Activated gamma-delta T cell treated with anti-CD3 and anti-CD28 coated beads, Interleukin-2, amount 50 U/mL, for 16 hours (primary cell): ENCODE measurements at places on chromosomes 4 and X.

GRCh38 chr4:177921715-177922114, 479.5 kb upstream of the AGA start:
- no peak for DNase-seq

- DNase-seq = no peak
These were observed 29.6 kb downstream of the AREG start for GRCh38 chr4:74474345-74475090.

DNA sequence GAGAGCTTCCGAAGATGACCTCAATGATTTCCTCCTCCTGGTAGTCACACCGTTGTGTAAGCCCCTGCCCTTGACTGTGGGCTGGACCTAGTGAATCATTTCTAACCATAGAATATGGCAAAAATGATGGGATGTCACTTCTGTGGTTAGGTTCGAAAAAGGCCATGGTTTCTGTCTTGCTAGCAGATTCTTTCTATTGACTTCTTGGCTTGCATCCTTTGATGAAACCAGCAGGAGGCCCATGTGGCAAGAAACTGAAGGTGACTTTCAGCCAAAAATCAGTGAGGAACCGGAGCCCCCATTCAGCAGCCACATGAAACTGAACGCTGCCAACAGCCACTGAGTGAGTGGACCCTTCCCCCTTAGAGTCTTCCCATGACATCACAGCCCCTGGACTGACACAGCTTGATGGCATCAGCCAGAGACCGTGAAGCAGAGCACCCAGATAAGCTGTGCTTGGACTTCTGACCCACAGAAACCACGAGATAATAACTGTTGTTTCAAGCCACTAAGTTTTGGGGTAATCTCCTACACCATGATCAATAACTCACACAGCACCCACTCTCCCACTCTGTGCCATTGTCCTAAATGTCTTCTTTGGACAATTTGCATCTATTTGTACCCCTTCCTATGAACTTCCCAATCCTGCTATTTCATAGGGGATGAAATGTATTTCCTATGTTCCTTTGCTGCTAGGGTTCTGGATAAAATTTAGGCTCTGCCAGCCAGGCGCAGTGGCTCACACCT, 148.0 kb upstream of the STX18 start:
- DNase-seq = no peak

DNA sequence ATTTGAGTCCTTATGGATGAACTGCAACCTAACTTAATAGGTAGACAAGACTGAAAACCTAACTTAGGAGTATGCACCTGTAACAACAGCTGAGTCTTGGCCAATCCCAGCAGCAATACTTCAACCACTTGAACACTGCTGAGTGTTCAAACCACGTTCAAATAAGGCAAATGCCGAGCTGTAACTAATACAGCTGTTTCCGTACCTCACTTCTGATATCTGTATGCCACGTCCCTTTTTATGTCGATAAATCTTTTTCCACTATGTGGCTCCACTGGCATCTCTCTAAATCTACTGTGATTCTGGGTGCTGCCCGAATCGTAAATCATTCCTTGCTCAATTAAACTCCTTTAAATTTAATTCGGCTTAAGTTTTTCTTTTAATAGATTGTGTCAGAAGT, 459.7 kb downstream of the INPP4B start:
- DNase-seq = no peak

DNA sequence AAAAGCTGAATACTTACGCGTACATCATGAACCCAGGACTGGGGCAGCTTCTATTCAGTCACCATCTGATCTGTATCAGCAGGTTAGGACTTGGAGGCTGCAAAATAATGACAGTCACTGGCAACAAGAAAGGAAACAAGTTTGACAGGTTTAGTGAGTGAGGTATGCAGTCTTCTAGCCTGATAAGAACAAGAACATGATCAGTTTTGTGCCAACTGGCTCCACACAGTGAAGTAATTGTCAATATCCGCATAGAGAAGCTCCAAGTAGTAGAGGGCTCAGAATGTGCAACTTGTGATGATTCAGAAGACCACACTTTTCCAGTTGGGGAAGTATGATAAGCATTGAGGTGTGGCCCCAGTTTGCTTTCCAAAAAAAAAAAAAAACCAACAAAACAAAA, at the start of gene TMPRSS11F:
TMPRSS11F (minus strand) TSS at position 77 of the 400 bp plus-strand sequence; CDS start at position 28, 49 bp downstream.
- DNase-seq = no peak

- DNase-seq = no peak
These were observed 388.8 kb upstream of the EPHA5 start for GRCh38 chr4:66059136-66059535.

DNA sequence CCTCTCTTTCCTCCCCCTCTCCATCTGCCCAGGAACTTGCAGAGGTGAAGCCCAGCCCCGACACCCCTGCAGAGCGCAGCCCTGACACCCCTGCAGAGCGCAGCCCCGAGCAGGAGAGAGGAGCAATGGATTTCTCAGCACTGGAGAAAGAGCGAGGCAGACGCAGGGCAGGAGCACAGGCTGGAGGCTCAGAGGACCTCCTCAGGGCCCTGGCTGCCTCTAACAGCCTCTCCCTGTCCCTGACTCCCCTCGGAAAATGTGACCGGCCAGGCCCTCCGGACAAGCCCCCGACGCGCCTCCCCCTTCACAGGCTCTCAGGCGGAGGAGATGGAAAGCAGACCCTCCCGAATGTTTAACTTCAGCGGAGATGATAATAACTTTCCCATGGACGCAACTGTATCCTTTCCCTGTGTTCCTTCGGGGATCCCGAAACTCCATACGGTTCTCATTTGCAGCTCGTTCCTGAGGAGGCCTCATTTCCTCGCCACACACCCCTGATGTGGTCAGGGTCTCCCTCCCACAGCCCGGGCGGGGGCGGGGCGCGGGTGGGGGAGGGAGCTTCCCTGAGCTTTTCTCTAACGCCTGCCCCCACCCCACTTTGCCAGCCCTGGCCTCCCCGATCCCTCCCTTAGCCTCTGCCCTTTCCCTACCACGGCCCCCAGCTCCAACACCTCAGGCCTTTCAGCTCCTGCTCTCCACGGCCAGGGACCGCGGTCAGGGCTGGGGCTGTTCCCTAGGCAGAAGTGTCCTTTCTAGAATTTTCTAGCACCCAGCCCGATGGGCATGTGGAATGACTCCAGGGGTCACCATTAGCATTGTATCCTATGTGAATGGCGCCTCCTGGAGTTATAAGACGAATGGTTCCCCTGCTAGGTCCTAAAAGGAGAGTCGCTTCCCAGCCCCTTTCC, 201.1 kb upstream of the BCOR start:
- no peak for DNase-seq

- no peak for DNase-seq
These were observed 5.4 kb downstream of the ALPK1 start for GRCh38 chr4:112302320-112303274.

DNA sequence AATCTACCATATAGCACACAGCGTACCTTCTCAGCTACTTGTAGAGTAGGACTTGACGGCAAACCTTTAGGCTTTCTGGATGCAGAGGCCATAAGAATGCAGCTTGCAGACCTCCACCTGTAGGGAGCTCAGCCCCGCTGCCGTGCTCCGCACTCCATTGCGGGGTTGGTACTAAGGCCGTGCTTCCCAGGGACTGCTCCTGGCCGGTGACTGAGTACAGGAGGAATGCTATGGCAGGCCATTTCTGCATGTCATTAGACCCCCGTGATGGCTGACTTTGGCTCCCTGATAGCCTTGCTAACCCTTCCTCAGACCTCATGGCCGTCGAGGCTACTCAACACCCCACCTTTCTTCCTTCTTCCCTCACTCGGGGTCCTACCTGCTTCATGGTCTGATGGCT, 26.4 kb downstream of the TIGD2 start:
- DNase-seq = no peak

GRCh38 chr4:165682611-165683010, 190.4 kb upstream of the TLL1 start:
- DNase-seq = no peak

GRCh38 chr4:90281541-90282355, 154.6 kb downstream of the CCSER1 start:
- no peak for DNase-seq

- DNase-seq = no peak
These were observed 482.4 kb downstream of the C4orf33 start for GRCh38 chr4:129578336-129578735.

DNA sequence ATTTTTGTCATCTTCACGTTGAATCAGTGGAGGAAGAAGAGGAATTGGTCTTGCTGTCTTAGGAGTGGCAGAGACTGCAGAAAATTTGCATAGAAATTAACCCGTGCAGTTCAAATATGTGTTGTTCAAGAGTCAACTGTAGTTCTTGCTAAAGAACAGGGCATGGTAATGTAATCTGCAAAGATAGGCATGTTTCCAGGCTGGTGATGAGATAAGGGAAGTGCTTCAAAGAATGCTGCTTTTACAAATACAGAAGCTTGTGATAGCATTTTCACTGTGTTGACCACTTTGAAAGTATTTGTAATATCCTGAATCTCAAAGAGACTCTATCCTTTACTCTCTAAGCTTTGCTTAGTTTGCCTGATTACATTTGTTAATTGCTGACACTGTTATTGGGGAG, 60.1 kb downstream of the PRRG1 start:
- no peak for DNase-seq

DNA sequence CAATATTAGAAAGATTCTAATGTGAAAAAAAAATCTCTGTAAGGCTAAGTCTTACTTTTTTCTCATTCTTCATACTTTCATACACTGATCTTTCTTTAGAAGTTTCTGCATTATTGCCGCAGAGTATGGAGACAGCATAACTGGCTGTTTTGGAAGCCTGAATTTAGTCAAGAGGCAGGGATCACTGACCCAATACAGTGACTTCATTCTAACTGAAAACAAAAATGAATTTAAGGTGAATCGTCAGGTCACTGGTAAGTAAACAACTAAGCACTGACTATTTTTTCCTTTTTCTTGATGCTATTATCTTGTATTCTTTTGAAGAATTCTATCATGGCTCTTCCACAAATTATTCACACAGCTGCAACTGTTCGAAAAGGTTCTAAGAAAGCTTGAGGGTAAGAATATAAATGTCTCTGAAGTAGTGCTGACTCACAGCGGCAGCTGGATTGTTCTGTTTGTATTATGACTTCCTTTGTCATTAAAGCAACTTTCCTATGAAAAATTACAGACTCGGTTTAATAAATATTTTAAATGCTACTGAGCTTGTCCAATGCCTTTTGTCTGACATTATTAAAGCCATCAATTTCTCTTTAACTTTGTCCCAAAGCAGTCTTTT, 609.3 kb downstream of the FSTL5 start:
- no peak for DNase-seq

DNA sequence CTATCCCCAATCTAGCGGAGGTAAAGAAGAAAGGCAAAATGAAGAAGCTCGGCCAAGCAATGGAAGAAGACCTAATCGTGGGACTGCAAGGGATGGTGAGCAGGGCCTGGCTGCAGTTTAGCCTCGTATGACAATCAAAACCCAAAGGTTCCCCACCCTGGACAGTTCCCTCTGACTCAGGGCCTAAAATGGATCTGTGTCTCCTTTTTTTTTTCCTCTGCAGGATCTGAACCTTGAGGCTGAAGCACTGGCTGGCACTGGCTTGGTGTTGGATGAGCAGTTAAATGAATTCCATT, 986 bp downstream of the HDAC6 start:
- DNase-seq = no peak

- DNase-seq = no peak
These were observed 345.9 kb upstream of the NOCT start for GRCh38 chr4:138669479-138670315.

DNA sequence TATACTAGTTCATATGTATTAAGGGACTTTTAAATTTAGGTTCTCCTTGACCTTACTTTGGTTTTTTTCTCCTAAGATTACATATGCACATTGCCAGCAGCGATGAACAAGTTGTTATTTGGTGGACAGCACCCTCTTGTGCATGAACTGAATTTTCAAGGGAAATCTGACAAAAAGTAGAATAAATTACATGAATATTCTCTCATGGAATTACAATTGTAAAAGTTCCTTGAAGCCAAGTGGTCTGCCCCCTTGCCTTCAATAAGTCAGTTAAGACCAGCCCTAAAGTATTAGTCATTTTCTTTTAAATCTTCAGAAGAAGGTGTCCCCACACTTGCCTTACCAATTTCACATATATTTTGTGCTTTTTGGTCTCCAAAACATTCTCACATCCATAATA, 30.7 kb upstream of the SMARCA5 start:
- no peak for DNase-seq

- DNase-seq = no peak
These were observed 28.3 kb downstream of the AREG start for GRCh38 chr4:74473155-74473811.

DNA sequence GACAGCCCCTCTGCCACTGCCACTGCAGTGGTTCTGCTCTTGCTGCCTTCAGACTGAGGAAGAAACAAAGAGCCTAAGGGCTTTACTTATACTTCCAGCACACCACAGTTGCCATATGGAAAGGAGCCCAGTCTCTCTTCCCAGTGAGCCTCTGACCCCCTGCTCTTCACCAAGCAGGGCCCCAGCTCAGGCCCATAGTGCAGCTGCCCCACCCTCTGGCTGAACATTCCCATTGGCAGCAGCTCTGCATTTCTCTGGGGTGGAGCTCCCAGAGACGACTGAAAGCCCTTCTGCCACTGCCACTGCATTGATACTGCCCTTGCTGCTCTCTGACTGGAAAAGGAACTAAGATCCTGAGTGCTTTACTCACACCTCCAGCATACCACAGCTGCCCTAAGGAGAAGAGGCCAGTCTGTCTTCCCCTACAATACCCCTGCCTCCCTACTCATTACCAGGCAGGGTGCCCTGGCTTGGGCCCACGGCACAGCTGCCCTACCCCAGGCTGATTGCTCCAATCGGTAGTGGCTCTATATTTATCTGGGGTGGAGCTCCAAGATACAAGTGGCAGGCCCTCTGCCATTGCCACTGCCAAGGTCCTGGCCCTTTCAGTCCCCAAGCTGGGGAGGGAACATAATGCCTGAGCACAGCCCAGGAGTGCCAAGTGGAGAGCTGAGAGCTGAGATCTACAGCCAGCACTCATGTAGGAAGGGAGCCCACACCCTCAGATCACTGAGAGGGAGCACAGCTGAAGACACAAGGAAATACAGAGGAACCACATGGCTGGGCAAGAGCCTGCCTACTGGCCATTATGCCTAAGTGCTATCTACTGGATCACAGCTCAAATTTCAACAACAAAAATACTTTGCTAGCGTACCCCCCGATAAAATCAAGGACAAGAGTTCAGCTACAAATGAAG, 36.0 kb downstream of the AWAT2 start:
- DNase-seq = no peak

DNA sequence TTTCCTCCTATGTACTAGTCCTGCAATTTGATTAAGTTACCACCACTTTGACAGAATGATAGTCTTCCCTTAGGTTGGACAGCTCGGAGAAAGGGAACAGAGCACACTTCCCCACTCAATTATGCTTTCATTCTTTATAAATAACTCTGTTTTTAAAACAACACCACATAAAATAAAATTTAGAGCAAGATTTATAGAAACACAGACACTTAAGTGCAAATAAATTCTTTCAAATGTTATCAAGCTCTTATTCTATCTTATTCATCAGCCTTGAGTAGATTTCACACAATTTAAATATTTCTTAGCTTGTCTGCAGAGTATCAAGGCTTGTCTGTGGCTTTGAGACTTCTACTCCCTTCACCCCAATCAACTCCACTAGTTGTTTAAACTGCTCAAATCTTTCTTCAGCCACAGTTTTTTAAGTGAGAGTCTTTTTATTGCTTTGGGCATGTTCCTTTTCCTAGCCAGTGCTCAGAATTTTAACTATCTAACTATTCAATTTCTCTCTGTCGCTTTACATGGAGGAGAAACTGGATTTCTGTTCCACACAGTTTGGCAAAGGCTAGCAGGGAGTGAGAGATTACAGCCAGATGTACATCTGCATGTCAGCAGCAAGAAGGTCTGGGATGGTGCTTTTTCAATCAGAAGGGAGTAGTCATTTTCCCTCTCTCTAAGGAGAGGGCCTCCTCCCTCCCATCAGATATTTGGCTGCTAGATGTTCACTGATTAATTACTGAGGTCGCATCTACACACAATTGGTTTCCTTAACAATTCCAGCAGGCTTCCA, 53.1 kb upstream of the PLAC1 start:
- no peak for DNase-seq

GRCh38 chr4:169811476-169811875, 53.7 kb upstream of the HPF1 start:
- no peak for DNase-seq
